ENCODE measurements at places on chromosomes 12 and 14.

DNA sequence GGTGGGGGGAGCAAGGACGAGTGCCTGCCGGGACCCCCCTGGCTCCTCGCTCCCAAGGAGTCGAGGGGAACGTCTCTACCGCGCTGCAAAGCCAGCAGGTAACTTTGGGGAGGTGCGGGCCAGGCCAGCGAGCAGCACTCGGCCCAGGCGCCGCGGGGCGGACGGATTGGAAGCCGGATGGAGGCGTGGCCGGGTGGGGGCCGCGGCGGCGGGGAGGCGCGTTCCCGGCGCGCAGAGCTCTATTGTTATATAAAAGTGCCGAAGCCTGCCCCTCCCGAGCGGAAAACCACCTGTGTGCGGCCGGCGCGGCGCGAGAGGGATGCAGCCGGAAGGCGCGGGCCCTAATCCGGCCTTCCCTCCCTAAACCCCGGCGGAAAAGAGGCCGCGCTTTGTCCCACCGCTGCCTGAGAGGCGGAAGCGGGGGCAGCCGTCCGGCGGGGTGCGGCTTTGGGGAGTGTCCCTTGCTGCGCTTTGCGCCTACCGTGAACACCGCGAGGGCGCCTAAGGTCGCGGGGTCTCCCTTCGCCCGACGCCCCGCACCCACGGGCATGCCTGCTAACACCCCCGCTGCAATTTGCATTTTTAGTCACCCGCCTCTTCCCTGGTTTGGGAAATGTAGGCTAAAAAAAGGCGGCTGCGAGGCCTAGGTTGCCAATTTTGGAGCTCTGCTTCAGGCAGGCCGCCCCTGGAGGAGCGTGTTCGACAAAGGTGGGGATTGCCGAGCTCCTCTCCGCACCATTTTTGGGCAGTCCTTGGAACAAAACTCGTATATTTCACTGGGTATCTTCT lies 1.7 kb upstream of the DUSP6 start:
- DNase-seq: peak; percentile 79

- DNase-seq: no peak
Measured at GRCh38 chr14:75886636-75887348, 95.0 kb downstream of the TGFB3 start.

GRCh38 chr12:11767798-11768197 lies 118.3 kb downstream of the ETV6 start:
- DNase-seq: peak; percentile 10

DNA sequence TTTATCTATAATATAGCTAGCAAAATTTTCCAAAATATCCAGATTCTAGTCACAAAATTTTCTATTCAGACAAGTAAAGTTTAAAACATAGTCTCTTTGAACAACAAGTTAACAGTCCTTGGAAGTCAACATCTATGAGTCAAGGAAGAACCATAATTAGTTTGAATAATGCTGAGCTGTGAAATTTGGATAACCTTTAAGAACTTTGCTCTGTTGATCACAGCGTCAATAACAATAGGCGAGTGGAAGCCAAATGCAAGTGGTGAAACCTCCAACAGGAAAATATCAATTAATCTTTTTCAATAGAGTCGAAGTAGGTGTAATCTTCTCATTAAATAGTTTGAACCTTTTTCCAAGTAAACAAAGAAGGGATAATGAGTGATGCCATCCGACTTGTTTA lies 466.6 kb downstream of the FOXG1 start:
- DNase-seq: no peak

DNA sequence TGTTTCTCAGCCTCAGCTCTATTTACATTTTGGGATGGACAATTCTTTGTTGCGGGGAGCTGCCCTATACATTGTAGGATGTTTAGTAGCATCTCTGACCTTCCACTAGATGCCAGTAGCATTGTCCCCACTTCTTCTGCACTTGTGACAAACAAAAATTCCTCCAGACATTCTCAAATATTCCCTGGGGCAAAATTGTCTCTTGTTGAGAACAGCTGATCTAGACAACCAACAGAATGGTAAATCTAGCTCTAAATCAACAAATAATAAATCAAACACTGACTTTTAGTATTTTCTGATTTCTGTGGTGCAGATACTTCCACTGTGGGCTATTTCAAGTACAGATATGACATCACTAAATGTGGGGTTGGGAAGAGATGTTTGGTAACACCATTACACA lies 60.7 kb downstream of the MSRB3 start:
- no peak for DNase-seq

GRCh38 chr12:98830657-98831056 lies 185.6 kb downstream of the APAF1 start:
- DNase-seq: no peak

DNA sequence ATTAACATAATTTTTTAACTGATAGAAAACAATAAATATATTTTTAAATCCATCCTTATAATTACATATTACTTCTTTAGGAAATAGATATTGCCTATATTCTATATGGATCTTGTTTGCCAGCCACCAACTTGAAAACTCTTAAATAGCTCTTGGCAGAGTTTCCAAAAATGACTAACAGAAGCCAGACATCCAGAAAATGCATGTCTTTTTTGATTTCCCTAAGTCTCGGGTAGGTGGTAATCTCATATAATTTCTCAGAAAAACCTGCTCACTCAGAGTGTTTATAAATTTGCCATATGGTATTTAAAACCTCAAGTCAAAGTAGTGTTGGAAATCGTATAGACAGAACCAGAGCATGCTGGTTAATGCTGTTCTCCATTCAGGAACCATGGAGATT lies 360.4 kb upstream of the FOXG1 start:
- no peak for DNase-seq

- DNase-seq: no peak
Measured at GRCh38 chr14:46344327-46344937, 307.1 kb downstream of the RPL10L start.

- DNase-seq: no peak
Measured at GRCh38 chr12:95942101-95942523, 302 bp downstream of the CCDC38 start.

GRCh38 chr14:67166450-67166853 lies 22.8 kb upstream of the GARIN2 start:
- DNase-seq: no peak

GRCh38 chr14:61636779-61637178 lies 58.5 kb upstream of the HIF1A start:
- DNase-seq: no peak

GRCh38 chr14:38107216-38107631 lies 100.5 kb upstream of the SSTR1 start:
- DNase-seq: no peak

DNA sequence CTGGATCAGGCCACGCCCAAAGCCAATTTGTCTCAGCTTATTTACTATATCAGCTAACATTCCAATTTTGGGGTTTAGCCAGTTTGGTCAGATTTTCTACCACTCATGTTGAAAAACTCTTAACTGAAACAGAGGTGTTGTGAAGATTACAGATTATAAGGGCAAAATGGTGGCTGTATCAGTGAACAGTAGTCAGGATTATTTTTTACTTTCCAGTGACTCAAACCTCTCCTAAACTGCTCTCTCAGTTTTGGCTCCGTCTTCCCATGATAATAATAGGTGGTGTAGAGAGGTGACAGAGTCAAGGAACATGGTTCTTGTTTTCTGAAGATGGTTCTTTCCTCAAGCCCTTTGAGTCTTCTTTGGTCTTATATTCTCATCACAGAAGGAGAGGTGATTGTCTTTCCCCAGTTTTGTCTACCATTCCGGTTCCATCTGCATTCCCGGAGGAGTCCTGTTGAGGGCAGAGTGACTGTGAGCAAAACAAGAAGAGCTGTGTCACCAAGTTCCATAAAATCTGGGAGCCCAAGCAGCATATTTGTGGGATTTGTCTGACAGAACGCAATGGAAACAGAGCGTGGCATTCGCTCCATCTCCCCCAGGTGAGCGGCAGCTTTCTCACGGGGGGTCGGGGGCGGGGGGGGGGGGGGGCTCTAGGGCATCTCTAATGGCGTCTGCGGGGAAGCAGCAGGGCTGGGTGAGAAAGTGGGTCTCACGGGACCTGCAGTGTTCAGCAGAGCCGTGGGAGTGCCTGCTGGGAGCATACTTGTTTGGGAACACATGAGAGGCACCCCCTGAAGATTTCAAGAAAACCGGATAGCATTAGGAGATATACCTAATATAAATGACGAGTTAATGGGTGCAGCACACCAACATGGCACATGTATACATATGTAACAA lies 59.1 kb downstream of the TBC1D30 start:
- DNase-seq: no peak

DNA sequence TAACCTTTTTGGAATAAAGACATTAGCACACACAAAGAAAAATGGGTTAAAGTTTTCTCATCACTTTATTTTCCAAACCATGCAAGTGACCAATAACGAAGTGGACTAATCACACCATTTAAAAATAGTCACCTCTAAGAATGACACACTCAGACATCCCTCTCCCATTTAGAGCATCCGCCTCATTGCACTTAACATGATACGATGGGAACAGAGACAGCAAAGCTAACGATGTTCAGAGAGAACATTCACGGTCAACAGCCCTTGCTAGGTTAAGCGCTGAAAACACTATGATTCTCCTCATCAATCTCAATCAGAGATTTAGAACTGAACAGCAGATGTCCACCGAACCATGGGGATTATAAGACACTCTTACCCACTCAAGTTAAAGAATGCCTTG lies 35.8 kb downstream of the NIN start:
- no peak for DNase-seq

DNA sequence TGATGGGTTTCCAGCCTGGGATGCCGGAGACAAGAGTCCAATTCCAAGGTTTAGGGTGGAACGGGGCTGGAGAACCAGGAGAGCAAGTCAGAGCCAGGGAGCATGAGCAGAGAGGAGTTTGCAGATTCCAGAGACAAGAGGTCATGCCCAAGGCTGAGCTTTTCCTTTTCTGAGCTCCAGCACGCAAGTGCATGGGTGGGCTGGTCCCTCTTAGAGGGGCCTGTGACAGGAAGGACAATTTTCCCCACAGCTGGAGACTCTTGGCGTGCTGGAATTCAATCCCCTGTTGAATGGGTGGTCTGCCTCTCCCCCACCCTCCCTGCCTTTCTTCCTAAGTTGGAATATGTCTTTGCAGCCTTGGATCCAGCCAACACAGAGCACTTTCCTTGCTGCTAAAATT lies 431.9 kb downstream of the BCL11B start:
- DNase-seq: no peak

Data from right forelimb (tissue), 1 donor.